ENCODE measurements at places on chromosomes 3 and 15.
A peak's percentile ranks its signal among the peaks of the same experiment; 100 is the strongest.

- H3K4me1 ChIP-seq: no peaks in the 10 kb centered on the region
- peak; percentile 40 for DNase-seq
- H3K4me3 ChIP-seq: peak overlapping the region; percentile 86
- no peaks in the 10 kb centered on the region for H3K36me3 ChIP-seq
- H3K27ac ChIP-seq: peak overlapping the region; percentile 99
- no peaks in the 10 kb centered on the region for H3K27me3 ChIP-seq
These were observed 674 bp downstream of the SERP1 start for GRCh38 chr3:150545419-150546225.

DNA sequence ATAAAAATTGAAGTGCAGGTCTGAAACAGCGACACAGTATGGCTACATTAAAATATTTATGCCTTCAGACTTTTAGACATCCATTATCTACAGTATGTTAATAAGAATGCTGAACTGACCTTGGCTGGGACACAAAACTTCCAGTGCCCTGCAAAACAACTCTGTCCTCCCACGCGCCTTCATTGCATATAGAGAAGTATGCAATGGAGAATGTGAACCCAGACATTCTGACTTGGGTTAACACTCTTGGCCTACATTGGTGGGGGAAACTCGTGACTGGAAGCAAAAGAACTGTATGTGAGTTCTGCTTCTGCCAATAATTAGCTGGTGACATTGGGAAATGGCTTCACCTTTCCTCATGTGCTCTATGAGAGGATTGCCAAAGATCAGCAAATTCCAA is 110.5 kb upstream of the SLC24A5 start:
- no peak overlapping the region for H3K27ac ChIP-seq
- H3K4me1 ChIP-seq: no peaks in the 10 kb centered on the region
- H3K27me3 ChIP-seq: no peaks in the 10 kb centered on the region
- H3K4me3 ChIP-seq: no peak overlapping the region
- H3K36me3 ChIP-seq: no peaks in the 10 kb centered on the region

GRCh38 chr3:42894698-42895579 is 11.0 kb upstream of the ZNF662 start:
- H3K27ac ChIP-seq: no peak overlapping the region
- no peak overlapping the region for H3K4me3 ChIP-seq
- no peak for DNase-seq
- no peaks in the 10 kb centered on the region for H3K4me1 ChIP-seq

DNA sequence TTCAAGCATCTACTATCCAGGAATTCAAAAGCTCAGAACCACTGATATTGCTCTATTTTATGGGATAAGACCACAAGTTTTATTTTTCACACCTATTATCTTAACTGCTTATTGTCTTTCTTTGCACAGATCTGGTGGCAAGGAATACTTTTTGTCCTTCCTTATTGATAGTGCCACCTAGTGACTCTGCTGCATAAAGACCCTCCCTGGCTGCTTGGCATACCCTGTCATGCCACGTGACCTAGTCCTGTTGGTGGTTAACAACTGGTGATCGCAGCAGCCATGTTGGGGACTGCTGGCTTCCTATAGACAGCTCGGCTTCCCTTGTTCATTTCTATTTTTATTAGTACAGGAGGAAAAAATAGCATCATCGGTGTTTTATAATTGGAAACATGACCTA is 236.3 kb downstream of the MEX3B start:
- H3K36me3 ChIP-seq: no peaks in the 10 kb centered on the region
- H3K4me3 ChIP-seq: no peak overlapping the region
- no peak overlapping the region for H3K27ac ChIP-seq
- no peaks in the 10 kb centered on the region for H3K4me1 ChIP-seq

DNA sequence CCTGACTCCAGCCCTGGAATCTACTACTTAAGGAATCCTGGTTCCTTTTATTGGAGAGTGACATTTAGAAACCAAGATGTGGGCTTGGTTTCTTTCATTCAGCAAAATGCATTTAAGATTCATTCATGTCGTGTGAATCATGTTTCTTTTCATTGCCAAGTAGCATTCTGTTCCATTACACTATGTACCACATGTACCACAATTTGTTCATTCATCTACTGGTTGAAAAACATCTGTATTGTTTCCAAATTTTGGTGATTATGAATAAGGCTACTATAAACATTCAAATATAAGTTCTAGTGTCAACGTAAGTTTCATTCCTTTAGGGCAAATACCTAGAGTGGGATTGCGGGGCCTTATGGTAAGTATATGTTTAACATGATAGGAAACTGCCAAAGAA is 264.2 kb downstream of the VPS13C start:
- no peaks in the 10 kb centered on the region for H3K4me1 ChIP-seq
- H3K4me3 ChIP-seq: no peak overlapping the region
- DNase-seq: no peak
- no peaks in the 10 kb centered on the region for H3K36me3 ChIP-seq
- no peaks in the 10 kb centered on the region for H3K27me3 ChIP-seq
- H3K27ac ChIP-seq: no peak overlapping the region
